Activated CD4-positive, CD25-positive, alpha-beta regulatory T cell treated with anti-CD3 and anti-CD28 coated beads, Interleukin-2, amount 50 U/mL, for 72 hours (primary cell): ENCODE measurements at places on chromosomes 16 and 17.

- no peak for DNase-seq
Observed at GRCh38 chr16:21097151-21097550, 53.5 kb downstream of the DNAH3 start.

- DNase-seq, result no peak
Observed at GRCh38 chr16:50276801-50277555, 10.6 kb downstream of the ADCY7 start.

GRCh38 chr16:56505181-56505580 is 14.6 kb downstream of the BBS2 start:
- no peak for DNase-seq

GRCh38 chr17:29833801-29834200 is 96.2 kb downstream of the SSH2 start:
- DNase-seq, result no peak

DNA sequence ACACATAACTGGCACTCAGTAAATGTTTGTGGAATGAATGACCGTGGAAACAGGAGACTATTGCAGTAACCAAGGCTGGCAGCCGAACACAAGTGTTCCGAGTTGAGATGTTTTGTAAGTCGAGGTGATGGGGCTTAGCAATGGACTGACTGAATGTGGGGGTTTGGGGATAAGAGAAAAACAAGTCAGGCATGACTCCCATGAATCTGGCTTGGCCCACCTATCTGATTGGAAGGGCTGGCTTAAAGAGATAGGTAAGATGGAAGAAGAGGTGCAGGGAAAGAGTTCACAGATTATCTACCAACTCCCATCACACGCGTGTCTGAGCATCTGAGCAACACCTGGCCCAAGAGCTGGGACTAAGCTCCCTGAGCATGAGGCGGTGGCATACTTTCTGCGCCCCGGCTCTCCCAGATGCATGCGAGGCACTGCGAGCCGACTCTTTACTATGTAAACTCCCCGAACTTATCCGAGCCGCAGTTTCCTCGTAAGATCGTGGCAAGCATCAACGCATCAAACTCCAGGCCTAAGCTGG is 539 bp downstream of the IFT20 start:
- no peak for DNase-seq

DNA sequence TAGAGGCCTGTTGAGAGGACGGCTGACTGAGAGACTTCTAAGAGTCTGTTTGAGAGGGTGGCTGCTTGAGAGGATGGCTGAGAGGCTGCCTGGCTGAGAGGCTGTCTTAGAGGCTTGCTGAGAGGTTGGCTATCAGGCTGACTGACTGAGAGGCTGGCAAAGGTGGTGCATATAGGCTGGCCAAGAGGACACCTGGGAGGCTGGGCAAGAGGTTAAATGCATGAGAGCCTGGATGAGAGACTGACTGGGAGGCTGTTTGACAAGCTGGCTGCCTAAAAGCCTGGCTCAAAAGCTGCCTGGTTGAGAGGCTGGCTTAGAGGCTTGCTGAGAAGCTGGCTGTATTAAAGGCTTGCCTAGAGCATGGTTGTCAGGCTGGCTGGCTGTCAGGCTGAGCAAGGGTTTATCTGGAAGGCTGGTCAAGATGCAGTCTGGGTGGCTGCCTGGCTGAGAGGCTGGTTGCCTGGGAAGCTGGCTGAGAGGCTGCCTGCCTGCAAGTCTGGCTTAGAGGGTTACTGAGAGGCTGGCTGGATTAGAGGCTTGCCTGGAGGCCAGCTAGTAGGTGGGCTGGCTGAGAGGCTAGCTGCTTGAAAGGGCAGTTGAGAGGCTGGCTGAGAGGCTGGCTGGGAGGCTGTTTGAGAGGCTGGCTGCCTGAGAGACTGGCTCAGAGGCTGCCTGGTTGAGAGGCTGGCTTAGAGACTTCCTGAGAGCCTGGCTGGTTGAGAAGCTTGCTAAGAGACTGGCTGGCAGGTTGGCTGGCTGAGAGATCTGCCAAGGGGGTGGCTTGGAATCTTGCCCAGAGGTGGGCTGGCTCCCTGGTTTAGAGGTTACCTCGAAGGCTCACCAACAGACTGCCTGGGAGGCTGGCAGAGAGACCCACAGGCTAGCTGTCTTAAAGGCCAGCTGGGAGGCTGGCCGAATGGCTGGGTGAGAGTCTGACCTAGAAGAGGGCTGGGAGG is 38.3 kb upstream of the ACSM2B start:
- DNase-seq, result no peak
